ENCODE measurements at places on chromosomes 2 and 18. TPM values are rescaled to one million over a fixed set of nuclear protein-coding genes. Genes with fewer than 3 reads are reported as not detected.

GRCh38 chr2:238997684-238998083 is 149.8 kb downstream of the TWIST2 start:
- no peak overlapping the region for H3K27ac ChIP-seq
- H3K27me3 ChIP-seq, result no peaks in the 10 kb centered on the region
- H3K4me1 ChIP-seq, result no peaks in the 10 kb centered on the region
- DNase-seq, result no peak
- no peak overlapping the region for H3K4me3 ChIP-seq

The RASGRP3 gene
- 0.89 TPM for polyA plus RNA-seq

DNA sequence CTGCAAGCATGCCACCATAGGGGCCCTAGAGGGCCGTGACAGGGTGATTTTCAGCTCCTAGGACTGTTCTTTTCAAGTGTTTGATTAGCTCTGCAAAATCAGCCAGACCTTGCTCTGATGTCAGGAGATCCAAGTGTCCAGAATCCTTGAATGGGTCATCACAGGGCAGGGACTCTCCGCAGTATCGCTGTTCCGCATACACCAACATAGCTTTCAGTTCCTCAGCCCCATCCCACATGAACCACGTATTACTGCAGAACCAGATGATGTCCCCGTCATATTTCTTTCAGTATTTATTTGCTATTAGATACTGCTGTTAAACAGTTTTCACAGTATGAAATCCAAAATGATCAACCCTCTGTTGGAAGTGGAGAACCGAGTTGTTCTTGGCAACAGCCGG is 46.6 kb upstream of the RFX8 start:
- peak; percentile 89 for DNase-seq
- H3K27ac ChIP-seq, result no peak overlapping the region
- no peaks in the 10 kb centered on the region for H3K36me3 ChIP-seq
- H3K4me3 ChIP-seq, result no peak overlapping the region

The CASP10 gene
- 18.9 TPM for polyA plus RNA-seq

Measured in CD14-positive monocyte (primary cell).